ENCODE measurements at places on chromosomes 2 and 18.

GRCh38 chr18:48975817-48976649 lies 25.3 kb upstream of the SMAD7 start:
- peak; percentile 19 for DNase-seq

- no peak for DNase-seq
Observed at GRCh38 chr18:45156946-45157345, 458.3 kb upstream of the SLC14A2 start.

- no peak for DNase-seq
Observed at GRCh38 chr2:129297430-129297829, 682.0 kb upstream of the RAB6C start.

- no peak for DNase-seq
Observed at GRCh38 chr2:150469706-150470274, 17.7 kb downstream of the RND3 start.

GRCh38 chr18:24924066-24924716 lies 427.8 kb downstream of the ZNF521 start:
- DNase-seq = no peak

DNA sequence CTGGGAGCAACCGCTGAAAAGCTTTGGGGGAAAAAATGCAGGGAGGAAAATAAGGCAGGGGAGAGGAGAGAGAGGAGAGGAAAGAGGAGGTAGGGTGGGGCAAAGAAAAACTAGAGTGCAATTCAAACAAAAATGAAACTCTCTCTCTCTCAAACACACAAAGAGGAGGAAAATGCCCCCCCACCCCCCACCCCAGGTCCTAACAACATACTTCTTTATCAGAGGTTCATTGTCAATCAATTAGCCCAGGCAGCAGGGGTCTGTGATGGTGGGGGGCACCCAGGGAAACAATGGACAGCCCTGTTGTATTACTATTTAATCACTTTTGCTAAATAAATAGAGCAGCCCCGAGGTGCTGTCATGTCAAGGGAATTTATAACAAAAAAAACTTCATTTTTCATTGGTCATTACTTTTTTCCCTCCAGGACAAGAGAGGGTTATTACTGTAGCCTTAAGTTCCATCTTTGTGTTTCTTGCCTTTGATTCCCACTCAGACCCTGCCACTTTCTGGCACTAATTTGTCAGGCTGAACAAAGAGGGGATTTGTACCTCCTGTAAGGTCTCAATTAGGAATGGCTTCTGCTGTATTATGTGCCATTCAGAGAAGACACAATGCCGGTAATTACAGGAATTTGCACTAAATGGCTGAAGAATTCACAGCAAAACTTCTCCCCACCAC lies 55.0 kb downstream of the PLEKHM3 start:
- DNase-seq = no peak

DNA sequence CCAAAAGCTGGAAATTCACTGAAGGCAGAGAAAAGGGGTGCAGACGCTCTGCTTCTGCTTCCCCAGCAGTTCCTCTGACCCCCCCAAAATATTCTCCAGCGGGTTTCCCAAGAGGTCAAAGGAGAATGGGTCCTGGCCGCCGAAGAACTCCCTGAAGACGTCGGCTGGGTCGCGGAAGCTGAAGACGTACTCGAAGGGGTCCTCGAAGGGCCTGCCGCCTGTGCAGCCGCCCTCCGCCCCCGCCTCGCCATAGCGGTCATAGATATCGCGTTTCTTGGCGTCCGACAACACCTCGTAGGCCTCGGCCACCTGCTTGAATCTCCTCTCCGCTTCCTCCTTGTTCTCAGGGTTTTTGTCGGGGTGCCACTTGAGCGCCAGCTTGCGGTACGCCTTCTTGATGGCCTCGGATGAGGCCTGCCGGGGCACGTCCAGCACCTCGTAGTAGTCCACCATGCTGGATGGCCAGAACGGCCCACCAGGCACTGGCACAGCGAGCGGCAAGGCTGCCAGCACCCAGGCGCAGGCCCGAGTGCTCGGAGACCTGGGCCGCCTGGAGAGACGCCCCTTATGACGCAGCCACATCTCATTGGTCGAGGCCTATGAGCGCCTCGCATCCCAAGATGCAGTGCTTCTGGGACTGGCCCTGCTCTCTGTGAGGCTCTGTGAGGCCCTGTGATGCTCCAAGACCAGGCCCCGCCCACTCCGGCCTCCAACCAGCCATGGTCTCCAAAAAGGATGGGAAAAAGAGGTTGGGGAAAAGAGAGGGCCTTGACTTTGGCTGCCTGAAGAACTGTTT lies 14.8 kb downstream of the UGT1A3 start:
- DNase-seq = no peak

DNA sequence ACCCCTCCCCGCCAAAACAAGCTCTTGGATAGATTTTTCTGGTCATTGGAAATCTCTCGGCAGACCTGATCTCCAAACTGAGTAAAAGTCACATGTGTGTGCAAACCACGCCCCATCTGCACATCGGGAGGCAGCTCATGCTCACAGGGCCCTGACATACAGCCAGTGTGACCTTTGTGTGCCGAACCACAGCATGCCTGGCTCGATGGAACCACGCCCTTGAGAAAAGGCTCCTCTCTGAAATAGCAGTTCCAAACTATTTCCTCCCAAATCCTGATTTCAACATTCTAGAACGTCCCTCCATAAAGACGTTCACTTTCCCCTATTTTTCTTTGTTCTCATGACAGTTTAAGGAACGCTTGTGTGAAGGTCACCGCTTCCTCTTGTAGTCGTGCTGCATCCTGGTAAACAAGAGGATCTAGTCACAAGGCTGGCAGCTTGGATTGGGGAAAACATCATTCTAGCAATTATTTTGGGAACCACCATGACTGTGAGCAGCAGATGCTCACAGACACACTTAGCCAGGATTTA lies 59.3 kb upstream of the MAP4K4 start:
- DNase-seq = no peak

- no peak for DNase-seq
Observed at GRCh38 chr18:63752636-63753035, 22.6 kb upstream of the SERPINB7 start.

DNA sequence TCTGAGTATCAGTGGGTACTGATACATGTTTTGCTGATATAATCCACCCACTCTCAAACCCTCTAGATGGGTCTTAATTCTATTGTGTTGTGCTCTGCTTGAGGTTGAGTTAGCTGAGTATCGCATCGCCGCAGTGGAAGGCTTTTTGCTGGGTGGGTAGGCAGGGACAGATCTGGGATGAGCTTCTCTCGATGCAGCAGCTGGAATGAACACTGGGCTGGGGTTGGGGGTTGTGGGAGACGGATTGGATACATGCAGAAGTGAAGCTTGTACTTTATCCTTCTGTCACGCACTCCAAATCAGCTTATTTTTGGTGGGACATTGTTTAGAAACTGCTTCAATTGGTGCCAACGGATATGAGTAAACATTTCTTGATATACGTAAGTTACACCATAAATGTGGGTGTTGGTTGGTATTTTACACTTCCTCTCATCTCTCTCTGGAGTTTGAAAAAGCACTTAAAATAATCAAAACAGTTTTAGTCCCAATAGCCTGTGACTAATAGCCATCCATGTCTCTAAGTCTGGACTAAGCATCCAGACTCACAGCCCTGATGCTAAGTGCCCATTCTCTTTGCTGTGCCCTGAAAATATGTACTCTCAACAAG lies 107.1 kb downstream of the POLE4 start:
- DNase-seq = no peak

DNA sequence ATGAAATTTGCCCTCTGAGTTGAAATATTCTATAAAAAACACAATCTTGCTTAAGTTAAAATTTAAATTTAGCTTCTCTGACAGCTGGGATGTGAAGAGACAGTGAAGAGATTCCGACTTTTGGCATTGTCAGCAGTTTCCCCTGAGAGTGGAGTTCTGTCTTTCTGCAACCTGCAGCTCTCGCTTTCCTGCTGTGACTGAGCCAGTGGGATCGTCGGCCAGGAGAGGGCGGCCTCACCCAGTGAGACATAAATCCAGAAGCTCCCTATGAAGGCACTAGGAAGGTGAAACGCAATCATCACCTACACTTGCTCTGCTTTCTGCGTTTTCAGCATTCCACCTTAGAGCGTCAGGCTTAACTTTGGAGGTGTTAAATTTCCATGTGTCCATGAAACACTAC lies 75.4 kb upstream of the HNMT start:
- no peak for DNase-seq

DNA sequence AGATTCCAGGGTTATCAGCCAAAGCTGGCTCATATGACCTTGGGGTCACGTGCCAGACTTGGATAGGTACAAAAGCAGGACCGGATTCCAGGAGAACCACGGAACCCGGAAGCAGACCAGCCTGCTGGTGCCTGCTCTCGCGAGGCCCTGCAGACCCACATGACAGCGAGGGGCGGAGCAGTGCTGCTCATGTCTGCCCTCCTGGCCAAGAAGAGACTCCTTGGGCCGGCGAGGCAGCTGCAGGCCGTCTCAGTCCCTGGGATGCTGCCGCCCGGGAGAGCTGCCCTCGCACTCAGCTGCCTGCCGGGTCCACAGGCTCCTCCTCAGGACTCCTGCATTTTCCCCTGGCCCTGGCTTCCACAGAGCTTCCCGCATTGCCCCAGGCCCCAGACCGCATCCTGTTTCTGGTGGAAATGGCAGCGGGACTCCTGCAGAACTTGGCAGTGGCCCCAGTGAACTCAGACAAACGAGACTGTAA lies 739.5 kb downstream of the SOCS6 start:
- no peak for DNase-seq

- DNase-seq = no peak
Observed at GRCh38 chr2:37283207-37283606, 41.4 kb downstream of the PRKD3 start.

DNA sequence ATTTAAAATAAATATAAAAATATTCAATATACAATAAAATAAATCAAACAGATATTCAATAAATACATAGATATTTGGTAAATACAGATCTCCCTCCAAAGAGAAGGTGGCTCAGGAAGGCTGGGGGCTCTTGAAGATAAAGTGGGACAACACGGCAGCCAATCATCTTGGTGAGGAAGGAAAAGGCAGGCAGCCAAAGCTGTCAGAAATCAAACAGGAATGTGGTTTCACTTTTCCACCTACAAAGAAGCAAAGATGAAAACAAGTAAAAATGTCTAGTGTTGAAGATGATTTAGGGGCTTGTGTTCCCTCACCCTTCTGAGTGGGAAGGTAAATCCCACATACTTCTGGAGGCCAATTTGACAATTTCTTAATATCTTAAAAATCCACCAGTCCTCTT lies 85.7 kb downstream of the B3GNT2 start:
- no peak for DNase-seq

DNA sequence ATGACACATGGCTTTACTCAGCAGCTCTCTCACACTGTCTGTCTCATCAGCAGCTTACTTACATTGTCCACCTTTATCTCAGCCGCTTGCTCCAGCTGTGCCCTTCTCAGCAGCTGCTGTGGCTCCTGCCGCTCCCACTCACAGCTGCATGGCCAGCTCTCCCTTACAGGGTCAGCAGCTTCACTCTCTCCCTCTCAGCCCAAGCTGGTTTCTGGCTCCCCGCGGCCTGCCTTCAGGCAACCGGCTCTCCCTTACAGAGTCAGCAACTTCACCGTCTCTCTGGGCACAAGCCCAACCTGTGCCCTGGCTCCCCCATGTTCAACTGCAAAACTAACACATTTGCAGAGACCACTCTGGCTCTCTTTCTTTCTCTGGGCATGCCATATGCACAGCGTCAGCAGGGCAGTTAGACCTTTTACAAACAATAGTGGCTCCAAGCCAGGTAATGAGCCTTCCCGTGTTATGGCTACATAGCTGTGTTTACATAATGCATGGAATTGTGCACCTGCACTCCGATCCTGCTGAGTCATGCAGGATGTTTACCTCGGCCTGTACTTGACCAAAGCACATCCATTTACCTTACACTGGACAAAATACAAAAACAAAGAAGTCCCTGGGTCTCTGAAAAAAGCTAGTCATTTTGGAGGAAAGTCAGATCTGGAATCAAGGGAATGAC lies 167.3 kb downstream of the DOK6 start:
- no peak for DNase-seq

- no peak for DNase-seq
Observed at GRCh38 chr2:74392449-74392743, 12.3 kb upstream of the DCTN1 start.

DNA sequence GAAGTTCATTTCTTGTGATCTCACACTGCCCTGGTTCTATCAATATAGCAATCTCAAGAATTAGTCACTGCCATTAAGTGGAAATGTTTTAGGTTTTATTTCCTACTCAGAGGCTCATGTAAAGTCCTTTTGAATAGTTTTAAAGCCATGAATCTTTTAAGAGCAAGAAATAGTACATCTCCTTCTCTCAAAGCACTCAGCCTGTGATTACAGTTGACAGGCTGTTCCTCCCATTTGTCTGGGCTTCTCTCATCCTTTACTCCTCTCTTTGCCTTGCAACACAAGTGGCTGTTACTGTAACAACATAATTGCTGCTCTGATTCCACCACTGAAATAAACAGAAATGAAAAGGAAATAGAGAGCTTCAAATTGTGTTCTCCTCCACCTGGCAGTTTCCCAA lies 18.4 kb downstream of the GRP start:
- no peak for DNase-seq

GRCh38 chr2:86044614-86045013 lies 61.1 kb downstream of the POLR1A start:
- DNase-seq = no peak

DNA sequence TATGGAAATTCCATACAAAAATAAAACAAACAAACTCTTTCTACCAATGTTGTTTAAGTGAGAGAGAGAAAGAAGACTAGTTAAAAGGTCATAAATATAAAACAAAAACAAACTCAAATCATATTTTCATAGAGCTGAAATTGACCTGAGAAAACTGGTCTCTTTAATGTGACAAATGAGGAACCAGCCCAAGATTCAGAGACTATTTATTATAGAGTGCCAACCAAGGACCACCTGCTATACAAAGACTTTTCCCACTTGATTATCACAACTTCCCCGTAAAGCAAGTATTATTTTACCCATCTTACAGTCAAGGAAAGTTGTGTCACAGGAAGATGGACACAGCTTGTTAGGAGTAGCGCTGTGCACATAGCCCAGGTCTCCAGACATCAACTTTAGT lies 13.3 kb downstream of the ANKRD44 start:
- peak; percentile 31 for DNase-seq

DNA sequence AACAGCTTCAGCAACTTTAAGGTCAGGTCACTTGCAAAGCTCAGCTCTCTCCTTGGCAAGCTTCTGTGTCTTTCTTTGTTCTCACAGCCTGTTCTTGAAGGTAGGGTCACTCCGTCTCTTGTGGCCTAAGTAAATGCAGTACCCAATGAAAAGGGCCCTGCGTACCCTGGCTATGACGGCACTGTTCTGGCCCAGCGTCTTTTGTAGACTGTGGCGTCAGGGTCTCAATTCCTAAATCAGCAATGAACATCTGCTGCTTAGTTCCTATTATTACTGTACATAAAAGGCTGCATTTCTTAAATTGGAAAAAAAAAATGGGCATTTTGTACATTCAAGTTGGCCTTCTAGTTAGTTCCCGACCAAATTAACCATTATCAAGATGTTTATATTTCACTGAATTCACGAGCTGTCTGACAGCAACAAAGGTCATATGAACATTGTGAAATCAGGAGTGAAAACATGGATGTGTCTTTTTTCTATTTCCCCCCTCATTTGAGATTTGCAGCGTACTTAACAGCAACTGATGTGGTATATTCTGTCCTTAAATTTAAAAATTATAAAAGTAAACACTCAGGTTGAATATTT lies 17.0 kb upstream of the MTCL1 start:
- no peak for DNase-seq
